ENCODE measurements at places on chromosomes 12 and 14. TPM values are rescaled to one million over a fixed set of nuclear protein-coding genes. Genes with fewer than 3 reads are reported as not detected.
A peak's percentile ranks its signal among the peaks of the same experiment; 100 is the strongest.

The TAS2R10 gene
- not detected for total RNA-seq

The LMNTD1 gene
- not detected for total RNA-seq

The CATSPERB gene
- not detected for total RNA-seq

GRCh38 chr14:88786715-88787114, 6.0 kb downstream of the EML5 start:
- no peak for DNase-seq

DNA sequence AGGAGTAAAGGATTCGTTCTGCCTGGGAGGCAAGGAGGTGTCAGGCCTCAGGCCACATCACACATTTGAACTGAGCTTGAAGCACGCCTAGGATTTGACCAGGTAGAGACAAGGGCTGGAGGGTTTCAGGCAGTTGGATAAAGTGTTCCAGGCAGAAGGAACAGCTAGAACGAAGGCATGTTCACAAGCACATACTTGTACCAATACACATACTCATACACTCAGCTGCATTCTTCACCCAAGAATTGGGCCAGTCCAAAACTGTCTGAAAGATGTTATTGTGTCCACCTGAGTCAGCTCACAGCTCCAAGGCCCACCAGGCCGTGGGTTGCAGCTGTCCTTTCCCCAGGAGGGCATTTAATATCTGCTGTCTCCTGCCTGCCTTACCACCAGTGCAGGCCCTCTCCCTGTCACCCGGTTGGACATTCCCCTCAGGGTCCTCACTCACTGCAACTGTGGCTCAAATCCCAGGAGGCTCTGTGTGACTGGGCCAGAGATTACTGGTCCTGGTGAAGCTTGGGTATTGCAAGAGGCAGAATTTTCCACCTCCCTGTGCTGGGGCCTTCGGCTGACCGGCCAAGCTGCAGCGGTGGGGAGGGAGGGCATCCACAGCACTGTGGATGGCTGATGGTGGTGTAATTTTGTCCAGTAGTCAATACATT, 12.8 kb upstream of the AQP2 start:
- no peak for DNase-seq

DNA sequence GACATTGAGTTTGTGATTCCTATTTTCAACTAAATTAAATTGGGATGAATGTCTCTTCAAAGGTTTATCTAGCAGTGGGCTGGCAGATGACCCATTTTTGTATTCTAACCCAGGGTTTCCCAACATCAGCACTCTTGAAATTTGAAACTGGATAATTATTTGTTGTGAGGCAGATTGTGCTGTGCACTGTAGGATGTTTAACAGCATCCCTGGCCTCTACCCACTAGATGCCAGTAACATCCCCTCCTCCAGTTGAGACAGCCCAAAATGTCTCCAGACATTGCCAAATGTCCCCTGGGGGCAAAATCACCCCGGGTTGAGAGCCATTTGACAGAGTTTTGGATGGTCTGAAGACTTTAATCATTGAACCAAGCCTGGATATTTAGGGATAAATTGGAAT, 11.1 kb downstream of the DAAM1 start:
- no peak for DNase-seq

GRCh38 chr12:54700301-54700700, 52.1 kb upstream of the DCD start:
- no peak for DNase-seq

DNA sequence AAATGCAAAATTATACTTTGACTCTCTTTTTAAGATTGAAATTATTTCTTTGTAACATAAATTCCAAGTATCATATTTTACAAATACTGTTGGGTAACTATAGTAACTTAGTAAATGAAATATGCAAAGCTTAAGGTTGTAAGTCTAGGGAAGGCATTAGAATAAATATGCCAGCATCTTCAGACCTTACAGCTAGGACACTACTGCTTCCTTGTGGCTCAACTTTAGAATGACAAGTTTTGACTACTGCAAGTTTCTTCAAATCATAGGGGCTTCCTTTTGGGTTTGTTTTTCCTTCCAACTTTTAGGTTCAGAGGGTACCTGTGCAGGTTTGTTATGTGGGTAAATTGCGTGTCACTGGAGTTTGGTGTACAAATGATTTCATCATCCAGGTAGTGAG, 17.7 kb upstream of the ANP32D start:
- peak; percentile 66 for DNase-seq

DNA sequence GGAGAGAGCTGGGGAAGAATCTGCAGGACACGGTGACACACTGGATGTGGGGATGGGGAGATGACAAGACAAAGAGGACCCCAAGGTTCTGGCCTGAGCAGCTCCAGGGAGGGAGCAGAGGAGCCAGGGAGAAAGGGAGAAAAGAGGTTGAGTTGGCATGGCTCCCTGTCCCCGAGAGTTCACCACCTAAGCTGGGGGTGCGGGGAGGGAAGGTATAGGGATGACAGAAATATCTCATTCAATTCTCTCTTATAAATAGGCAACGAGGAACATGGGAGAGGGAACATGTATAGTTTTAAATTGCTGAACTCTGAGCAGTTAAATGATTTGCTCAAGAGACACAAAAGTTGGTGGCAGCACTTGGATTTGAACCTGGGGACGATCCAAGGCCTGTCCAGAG, 85.1 kb downstream of the CMKLR1 start:
- DNase-seq = no peak

DNA sequence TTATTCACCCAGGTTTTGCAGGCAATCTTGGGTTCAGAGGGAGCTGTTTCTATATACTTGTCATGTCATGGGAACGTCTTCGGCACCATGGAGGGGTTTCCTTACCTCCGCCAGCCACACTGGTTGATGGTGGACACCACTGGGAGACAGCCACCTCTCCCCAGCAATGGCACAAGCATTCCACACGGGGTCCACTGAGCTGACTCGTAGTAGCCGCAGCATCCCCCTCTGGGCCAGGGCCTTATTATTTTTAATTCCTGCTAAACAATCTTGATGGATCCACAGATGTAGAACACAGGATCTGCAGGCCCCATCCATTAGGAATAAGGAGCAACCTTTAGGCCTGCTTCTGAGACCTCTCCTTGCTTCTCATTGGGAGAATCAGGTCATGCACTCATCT, 132.9 kb downstream of the DICER1 start:
- no peak for DNase-seq

All from fibroblast of the aortic adventitia (primary cell).